Type B pancreatic cell (in vitro differentiated cells): ENCODE measurements at places on chromosomes 11 and 22. TPM values are rescaled to one million over a fixed set of nuclear protein-coding genes. Genes with fewer than 3 reads are reported as not detected.

DNA sequence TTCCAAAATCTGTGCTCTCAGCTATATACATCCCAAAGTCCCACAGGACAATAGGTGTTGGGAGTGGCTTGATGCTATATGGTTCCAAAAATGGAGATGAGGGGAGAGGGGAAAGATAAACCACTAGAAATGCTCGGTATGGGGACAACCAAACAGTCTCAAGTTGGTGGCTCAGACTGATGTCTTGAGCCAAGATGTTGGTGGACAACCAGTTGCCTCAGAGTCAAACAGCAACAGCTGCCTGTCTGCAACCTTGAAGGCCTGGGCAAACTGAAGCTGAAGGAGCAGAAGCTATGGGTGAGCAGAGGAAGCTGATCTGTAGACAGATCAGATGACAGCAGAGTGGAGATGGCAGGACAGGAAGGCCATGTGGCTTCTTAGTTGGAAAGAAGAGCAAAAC, 4.0 kb downstream of the RRP8 start:
- DNase-seq: no peak

DNA sequence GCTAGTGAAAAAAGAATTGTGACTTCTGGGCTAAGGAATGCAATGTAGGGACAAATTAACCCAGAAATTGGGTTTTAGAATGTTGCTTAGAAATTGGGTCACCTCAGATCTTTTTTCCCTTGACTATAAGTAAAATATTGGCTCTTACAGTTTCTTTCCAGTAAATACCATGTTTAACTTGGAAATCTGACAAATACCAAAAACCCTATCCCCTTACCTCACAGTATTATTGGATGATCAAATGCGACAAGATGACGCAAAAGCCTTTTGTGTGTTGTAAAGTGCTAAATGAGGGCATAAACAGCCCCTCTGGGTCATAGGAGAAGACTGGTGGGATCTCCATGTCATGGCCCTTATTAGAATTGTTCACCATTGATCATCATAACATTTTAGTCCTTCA, 6.1 kb upstream of the UPB1 start:
- no peak for DNase-seq

DNA sequence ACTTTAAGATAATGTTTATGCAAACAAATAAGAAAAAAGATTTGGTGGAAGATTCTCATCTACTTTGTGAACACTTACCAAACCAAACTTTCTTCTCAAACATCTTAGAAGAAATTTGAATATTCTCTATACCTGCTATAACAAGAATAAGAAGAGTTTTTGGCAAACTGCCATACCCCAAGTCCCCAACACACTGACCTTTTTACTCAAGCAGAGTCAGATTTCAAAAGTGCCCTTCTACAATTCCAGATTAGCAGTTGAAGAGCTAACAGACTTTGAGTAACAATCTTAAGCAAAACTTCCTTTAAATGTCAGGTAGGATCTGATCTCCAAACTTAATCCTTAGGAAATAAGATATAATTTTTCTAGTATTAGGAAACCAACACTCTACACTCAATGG, 33.9 kb downstream of the TSG101 start:
- DNase-seq: no peak

DNA sequence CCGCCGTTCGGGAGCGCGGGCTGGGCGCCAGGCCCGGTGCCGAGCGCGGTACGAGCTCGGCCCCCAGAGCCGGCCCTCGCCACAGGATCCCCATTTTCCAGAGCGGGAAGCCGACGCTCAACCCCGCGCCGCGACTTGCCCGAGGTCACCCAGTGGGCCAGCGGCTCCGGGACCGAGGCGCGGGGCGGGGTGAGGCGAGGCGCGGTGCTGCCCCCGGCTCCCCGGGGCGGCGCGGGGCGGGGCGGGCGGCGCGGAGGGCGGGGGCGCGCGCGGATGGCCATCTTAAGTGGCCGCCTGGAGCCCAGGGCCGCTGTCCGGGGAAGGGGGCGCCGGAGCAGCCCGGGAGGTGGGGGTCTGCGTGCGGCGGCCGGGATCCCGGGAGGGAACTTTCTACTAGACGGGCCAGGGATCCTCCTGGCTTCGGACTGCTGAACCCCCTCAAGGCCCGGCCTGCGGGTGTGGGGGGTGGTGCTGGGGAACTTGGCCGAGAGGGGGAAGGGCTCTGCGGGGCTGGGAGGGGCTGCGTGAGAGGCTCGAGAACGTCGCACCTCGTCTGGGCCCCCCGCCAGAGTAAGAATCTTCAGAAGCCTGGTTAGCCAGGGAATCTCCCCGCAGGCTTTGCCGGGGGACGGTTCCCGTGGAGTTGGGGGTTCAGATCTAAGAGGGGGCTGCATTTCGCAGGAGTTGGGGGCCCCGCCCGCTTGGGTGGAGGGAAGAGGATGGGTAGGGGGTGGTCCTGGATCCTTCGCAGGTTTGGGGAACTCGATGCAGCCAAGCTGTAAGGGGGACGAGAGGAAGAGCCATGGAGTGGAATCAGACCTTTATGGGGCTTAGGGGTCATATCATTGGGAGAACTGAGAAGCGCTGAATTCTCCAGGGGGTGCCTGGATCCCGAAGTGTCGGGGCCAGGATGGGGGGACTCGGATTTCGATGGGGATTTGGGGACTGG, 678 bp upstream of the INPPL1 start:
- DNase-seq: peak; percentile 80

DNA sequence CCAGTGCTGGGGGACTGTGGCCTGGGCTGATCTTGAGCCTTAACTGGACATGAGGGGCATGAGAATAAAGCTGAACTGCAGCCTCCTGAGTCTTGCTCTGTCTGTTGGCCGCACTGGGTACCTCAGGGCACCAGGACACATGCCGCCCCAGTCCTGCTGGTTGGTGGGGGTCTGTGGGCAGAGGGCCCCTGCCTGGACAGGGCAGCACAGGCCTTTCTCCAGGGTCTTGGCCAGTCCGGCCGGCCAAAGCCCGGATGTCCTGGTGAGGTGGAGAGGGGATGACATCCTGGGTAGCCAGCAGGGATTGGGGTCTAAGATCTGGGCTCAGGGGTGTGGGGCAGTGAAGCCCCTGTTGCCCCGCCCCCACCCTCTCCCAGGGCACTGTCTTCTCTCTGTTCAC, 1.5 kb upstream of the RPS6KA4 start:
- no peak for DNase-seq

DNA sequence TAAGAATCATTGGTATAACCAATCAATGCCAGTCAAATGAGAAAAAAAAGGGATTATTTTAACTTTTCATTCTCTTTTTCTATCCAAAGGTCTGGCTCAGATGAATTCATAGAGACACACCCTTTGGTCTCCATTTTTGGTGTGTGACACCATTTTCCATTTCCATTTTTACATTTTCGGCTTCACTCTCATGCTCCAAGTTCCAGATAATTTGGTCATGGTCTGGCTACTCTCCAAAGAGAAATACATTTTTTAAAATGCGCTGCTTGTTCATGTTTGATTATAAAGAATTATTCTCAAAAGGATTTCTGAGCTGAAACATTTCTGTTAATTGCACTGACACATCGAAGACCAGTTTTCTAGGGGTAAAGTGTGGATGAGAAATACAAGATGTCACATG, 51.6 kb upstream of the FIBIN start:
- no peak for DNase-seq

DNA sequence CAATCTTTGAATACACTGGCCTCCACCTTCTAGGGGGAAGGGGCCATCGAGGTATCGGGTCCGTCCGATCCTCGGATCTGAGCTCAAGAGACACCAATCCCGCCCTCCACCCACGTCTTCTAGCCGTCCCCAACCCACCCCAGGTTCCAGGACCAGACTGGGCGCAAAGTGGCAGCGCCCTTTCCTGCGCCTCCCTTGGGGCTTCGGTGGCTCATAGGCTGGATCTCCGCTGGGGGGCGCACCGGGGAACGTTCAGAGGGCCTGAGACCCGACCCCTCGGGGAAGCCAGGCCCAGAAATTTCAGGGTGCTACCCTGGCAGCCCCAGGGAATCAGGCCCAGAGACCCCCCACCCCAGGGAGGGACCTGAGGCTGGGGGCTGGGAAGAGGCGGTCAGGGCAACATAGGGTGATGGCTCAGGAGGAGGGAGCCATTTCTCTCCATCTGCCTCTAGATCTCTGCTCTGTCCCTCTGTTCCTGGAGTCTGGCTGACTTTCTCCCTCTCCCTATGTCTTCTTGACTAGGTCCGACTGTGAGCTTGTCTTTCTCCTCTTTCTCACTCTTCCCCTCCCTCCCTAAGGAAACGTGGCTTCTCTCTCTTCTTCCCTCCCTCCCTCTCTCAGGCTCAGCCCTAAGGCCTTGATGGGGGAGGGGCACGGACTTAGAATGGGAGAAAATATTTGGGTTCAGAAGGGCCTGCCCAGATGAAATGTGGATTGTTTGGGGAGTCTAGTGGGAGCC, 1.1 kb downstream of the CREB3L1 start:
- DNase-seq: peak; percentile 76

- no peak for DNase-seq
Observed at GRCh38 chr11:129249923-129250322, 57.8 kb upstream of the ARHGAP32 start.

DNA sequence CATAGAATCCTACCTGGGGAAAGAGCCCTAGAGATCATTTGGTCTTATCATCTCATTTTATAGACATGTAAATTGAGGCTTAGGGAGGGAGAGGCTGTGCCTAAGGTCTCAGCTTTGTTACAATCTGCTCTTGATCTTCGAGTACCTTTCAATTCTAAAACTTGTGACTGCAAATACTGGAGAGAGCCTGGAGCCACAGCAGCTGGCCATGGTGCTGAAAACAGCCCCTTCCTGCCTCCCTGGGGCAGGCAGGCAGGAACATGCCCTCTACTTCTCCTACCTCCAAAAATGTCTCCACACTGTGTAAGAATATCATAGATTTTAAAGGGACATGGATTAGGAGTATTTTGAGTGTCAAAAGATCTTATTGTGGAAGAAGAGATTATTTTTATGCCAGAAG, 52.2 kb downstream of the C22orf42 start:
- DNase-seq: no peak

DNA sequence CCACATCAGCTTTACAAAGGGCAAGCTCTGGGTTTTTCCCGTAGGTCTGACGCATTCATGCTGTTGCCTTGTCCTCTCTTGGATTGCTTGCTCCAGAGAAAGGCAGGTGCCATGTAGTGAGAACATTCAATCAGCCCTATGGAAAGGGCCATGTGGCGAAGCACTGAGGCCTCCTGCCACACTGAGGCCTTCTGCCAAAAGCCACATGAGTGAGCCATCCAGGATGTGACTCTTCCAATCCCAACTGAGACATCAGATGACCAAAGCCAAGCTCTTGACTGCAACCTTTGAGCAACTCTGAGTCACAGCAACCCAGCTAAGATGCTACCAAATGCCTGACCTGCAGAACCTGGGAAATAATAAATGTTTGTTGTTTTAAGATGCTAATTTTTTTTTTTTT, 9.0 kb upstream of the PANX3 start:
- DNase-seq: no peak

GRCh38 chr11:34904421-34904955, 11.7 kb downstream of the APIP start:
- no peak for DNase-seq

- no peak for DNase-seq
Observed at GRCh38 chr11:67604815-67605214, 1.9 kb upstream of the NDUFV1 start.

DNA sequence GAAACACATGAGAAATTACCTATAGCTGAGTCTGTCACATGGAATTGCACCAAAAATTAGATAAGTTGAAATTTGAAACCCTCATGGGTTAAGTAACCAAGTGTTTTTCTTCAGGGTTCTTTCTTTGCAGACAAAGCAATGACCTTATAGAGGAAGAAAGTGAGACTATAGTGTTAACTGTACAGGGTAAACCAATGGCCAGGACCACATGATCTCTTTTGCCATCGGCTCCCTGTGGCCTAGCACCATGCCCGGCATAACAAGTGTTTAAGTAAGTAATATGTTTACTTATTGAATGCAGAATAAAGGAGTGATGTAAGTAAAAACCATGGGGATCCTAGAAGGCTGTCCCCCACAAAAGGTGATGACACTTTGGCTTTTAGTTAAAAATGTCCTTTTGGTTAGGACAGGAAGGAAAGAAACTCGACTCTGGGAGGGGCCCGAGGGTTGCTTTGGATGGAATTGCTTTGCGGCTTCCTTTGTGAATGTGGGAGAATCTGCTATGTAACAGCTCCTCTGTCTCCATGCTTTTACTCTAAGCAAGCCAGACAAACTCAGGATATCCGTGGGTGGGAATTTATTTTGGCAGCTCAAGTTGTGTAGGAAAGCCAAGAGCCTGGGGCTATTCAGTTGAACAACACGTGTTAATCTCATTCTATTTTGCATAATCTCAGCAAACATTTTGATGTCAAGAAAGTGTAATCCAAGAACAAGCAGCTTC, 454.7 kb downstream of the INSC start:
- no peak for DNase-seq

DNA sequence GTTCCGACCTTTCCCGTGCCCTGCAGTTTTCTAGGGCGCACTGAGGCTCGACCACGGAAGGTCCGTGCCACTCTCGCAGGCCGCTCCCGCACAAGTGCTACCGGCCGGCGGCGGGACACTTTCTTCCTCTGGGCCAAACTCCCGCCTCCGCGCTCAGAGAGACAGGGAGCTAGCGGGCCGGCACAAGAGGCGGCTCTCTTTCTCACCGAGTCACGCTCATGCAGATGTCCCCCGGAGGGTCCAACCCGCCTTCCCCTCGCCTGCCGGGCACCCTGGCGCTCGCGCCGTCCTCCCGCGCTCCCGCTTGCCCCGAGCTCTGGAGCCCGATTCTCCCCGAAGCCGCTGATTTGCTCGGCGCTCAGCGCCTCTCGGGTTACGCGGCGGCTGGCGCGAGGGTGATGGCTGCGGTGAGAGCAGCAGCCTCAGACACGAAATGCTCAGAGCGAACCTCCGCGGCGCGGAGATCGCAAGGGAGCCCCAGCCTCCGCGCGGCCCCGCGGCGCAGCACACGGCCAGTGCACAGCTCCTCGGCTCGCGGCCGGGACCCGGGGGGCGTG, 1.0 kb downstream of the LMO1 start:
- peak; percentile 77 for DNase-seq

GRCh38 chr11:12629601-12630313, 44.5 kb upstream of the TEAD1 start:
- DNase-seq: no peak

DNA sequence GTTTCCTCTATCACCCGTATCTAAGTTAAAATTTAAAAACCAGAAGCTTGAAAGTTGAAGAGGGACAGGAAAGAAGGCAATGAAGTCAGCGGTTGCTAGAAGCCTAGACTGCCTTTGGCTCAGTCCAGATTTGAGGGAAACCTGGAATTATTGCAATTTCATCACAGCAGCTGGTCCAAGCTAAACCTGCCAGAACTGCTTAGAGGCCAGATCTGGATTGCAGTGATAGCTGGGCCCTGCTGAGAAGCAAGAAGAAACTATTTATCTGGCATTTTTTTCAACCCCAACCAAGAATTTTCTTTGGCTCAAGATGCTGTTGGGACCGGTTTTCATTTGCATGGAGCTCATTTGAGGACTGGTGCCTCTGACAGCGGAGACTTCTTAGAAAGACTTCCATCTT, 121.5 kb upstream of the TEAD1 start:
- DNase-seq: no peak

- no peak for DNase-seq
Observed at GRCh38 chr11:83222499-83222898, 29.0 kb downstream of the ANKRD42 start.

SCUBE2 gene
- 7.9 and 12.7 TPM in 2 replicates for total RNA-seq

FBXO3 gene
- total RNA-seq: 29.3 and 34.5 TPM in 2 replicates

PDE3B gene
- total RNA-seq: 12.9 and 16.6 TPM in 2 replicates

SLC6A5 gene
- not detected in 2 replicates for total RNA-seq

TMPRSS4 gene
- 33.8 and 169 TPM in 2 replicates for total RNA-seq

GAS2 gene
- 8.9 and 15.6 TPM in 2 replicates for total RNA-seq

TMA7B gene
- total RNA-seq: not detected in 2 replicates

FGF19 gene
- 1.7 and 3.5 TPM in 2 replicates for total RNA-seq

SYT7 gene
- 26.5 and 37.5 TPM in 2 replicates for total RNA-seq

TYR gene
- total RNA-seq: 6.2 TPM in 1 of 2 replicates, not detected in the other

ARHGEF17 gene
- total RNA-seq: 29.2 and 69.7 TPM in 2 replicates

CDKN1C gene
- total RNA-seq: 108 and 140 TPM in 2 replicates
